Stimulated activated CD8-positive, alpha-beta memory T cell treated with anti-CD3 and anti-CD28 coated beads, Interleukin-12 subunit alpha, Interleukin-12 subunit beta, amount 100 ng/mL, for 4 hours (primary cell): ENCODE measurements at places on chromosomes 5 and 9.

DNA sequence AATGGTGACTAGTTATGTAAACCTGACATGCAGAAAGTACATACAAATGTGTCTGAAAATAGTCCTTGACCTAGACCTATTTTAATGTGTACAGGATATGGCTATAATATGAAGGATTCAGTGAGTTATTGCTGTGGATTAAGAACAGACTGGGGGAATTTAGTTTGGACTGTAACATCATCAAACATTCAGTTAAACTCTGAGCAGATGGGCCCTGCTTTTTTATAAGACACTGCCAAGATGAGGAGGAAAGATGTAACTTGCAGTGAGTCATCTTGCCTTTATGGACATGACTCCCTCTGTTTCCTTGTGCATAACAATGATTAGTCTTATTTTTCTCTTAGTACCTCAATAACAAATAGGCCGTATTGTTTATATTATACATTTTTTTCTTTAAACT is 12.2 kb downstream of the PPP3R2 start:
- no peak for DNase-seq

DNA sequence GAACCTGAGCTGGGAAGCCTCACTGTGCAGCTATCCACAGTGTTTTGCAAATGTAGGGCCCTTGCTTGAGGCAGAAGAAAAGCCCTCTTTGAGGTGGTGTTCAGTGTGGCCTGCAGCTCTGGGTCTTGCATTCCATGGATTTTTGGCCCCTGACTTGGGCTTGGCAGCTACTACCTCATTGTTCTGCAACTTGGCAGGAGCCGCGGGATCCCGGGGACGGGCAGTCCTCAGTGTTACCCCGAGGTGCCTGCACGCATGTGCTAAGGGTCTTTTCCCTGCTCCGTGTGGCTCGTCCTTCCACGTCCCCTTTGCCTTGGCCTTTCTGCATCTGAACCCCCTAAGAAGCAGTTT is 39.8 kb downstream of the NEK6 start:
- DNase-seq = no peak

- DNase-seq = no peak
Measured at GRCh38 chr5:178199581-178200434, 4.5 kb upstream of the HNRNPAB start.

DNA sequence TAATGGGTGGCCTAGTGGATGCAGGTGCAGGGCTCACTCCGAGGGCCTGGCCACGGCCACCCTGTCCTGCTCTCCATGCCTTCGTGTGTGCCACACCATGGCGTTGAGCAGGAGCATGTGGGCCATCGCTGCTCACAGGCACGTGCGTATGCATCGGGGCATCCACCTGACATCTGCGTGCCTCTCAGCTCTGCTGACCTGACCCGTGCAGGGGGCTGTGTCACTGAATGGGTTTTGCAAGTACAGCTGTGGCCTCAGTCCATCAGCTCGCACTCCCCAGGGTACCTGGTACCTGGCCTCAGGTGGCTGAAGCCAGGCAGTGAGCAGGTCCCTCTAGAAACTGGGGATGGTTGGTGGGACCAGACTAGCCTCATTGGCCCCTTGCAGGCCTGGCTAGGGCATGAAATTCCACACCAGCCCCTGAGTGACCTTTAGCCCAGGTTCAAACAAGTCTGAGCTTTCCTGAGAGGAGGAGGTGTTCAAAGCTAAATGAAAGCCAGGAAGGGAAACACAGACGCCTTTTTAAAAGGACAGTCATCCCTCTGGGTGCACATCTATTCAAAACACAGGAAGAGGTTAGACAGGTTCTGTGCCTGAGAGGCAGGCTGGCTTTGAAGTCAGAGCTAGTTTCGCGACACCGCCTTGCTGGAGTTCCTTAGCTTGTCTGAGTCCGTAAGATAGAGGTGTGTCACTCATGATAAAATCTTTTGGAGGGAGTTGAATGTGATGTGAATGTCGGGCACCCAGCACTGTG is 74.0 kb downstream of the MACROH2A1 start:
- no peak for DNase-seq

DNA sequence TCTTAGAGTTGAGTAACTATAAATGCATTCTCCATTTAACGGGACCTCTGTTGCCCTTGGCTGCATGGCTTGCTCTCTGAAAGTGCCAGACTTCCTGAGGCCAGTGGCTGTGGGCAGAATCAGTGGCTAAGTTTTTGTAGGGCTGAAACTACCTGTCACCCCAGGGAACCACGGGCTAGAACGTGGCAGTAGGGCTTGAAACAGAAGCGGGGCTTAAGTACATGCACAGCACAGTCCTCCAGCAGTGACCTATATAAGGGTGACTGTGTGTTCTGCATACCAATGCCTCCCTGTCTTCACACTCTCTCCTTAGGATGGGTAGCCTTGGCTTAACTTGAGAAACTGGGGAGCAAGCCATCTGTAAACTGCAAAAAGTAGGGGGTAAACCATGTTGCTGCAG is 43.6 kb upstream of the LRRTM2 start:
- no peak for DNase-seq

DNA sequence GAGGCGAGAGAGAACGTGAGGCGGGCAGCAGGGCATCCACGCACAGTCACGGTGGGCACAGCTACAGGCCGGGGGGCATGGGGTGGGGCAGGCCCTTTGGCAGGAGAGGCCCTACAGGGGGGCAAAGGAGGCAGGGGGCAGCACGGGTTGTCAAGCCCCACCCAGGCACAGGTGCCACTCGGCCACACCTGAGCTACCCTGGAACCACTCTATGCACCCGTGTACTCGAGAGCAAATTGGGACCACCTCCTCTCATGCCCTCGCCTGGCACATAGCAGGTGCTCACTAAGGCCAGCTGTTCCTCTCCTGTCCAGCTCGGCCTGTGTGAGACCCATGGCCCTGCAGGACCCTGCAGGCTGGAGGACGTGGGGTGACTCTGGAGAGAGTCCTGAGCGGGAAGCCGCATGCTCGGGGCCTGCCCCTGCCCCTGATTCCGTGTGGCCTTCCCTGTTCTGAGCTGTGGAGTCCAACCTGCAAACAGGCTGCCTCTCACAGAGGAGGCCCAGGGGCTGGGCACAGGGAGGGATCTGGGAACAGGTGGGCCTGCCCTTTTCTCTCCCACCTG is 31.4 kb upstream of the SARDH start:
- no peak for DNase-seq
